ENCODE measurements at places on chromosomes 11 and 22.
A peak's percentile ranks its signal among the peaks of the same experiment; 100 is the strongest.

- no peak for DNase-seq
These were observed 5.0 kb upstream of the PARVG start for GRCh38 chr22:44175676-44176075.

DNA sequence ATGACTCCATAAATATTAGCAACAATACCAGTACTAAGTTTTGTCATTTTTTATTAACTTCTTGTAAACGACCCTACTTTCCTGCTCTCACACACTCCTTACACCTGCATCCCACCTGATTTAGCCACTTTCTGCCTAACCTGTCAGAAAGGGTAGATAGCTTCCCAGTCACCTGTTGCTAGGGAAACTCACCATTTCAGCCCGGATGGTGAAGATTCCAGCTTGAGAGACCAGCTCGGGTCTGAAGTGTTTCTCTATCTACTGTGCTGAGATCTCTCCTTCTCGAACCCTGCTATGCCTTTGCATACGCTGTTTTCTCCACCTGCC lies at the start of gene PARVG:
TSS of gene PARVG (plus strand) at position 220 of the 327 bp plus-strand sequence. CDS start 2,405 bp downstream, outside the sequence.
- peak; percentile 62 for DNase-seq

DNA sequence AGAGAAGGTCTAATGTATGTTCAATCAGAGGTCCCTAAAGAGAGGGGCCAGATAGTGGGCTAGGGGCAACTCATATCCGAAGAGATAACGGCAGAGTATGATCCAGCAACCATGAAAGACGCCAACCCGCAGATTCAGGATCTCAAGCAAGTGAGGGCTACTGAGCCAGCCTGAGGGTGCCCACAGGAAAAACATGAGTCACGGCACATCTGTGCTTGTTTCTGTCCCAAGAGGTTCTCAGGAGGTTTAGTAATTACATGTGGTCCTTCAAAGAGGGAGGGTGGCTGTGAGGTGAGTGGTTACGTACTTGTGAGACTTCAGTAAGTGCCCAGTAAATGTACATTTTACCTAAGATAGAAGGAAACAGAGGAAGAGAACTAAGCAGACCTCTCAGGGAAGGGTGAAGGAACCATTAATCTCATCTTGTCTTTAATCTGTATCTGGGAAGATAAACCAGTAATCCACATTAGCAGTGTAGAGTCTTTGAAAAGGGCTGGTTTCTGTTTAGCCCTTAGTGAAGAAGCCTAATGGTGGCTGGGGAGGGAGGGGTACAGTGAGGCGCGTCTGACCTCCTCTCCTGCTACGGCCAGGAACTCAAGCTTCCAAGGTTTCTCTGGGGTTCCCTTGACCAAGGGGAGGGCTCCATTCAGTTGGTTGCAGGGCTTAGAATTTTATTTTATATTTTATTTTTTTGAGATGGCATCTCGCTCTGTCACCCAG lies 10.2 kb downstream of the SIRT3 start:
- DNase-seq, result no peak

DNA sequence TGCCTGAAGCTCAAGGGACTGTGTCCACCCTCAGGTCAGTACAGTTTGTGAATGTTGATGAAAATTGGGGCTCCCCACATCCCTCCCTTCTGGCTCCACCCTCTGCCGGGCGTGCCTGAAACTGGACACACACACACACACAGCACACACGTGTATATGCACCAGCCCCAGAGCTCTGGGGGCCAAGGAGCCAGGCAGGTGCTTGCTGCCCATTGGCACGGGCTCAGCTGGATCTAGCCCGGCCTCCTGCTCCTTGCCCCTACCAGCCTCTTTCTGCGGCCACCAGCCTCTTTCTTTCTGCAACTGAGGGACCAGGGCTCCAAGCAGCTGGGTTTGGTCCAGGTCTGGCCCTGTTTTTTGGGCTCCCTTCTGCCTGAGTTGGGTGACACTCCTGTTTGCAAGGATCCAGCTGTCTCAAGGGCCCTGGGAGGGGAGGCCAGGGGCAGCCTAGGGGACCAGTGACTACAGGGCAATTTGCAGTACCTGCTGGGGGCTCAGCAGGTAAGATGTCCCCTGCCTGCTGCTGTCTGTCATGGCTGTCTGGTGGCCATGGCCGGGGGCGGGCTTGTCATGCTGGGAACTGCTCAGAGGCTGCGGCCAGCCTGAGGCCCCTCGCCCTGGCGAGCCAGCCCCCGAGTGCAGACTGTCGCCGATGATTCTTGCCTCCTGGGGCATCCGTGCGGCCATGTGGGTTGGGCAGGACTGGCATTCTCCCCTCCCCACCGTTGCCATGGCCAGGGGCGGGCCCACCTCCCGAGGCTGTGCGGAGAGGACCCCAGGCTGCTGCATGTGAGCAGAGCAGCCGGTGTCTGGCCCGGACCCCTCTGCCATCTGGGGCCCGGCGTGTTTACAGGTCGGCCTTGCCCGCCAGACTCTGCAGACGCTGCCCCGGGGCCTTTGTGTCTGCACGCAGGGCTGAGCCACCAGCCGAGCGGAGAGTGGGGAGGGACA lies 51.5 kb upstream of the PPARA start:
- no peak for DNase-seq

GRCh38 chr11:86482692-86483091 lies 108.0 kb downstream of the CCDC81 start:
- DNase-seq, result no peak

DNA sequence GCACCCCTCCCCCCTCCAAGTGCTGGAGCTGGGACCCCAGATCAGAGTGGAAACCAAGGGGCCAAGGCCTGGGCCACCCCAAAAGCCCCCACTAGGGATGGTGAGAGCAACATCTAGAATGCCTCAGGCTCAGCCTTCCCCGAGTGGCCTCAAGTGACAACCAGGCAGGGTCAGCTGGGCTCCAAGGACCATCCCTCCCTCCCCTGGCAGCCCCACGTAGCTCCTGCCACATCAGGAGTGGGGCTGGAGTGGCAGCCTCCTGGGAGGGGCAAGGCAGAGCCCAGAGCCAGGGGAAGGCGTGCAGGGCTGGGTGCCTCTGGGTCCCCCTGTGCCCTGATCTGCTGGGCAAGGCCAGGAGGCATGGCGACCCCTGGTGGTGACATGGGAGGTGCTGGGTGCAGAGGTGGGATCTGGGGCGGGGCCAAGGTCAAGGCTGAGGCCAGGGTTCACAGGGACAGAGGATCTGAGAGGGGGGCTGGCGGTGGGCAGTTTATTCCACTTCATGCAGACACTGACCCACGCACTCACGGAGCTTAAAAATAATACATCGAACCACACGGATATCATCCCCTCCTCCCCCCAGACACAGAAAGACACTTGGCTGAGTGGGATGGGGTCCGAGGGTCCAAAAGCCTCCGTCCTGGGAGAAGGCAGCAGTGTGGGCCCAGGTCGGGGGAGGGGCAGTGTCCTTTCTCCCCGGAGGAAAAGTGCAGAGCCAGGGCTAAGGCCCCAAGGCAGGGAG lies 15.8 kb upstream of the EHD1 start:
- peak; percentile 92 for DNase-seq

DNA sequence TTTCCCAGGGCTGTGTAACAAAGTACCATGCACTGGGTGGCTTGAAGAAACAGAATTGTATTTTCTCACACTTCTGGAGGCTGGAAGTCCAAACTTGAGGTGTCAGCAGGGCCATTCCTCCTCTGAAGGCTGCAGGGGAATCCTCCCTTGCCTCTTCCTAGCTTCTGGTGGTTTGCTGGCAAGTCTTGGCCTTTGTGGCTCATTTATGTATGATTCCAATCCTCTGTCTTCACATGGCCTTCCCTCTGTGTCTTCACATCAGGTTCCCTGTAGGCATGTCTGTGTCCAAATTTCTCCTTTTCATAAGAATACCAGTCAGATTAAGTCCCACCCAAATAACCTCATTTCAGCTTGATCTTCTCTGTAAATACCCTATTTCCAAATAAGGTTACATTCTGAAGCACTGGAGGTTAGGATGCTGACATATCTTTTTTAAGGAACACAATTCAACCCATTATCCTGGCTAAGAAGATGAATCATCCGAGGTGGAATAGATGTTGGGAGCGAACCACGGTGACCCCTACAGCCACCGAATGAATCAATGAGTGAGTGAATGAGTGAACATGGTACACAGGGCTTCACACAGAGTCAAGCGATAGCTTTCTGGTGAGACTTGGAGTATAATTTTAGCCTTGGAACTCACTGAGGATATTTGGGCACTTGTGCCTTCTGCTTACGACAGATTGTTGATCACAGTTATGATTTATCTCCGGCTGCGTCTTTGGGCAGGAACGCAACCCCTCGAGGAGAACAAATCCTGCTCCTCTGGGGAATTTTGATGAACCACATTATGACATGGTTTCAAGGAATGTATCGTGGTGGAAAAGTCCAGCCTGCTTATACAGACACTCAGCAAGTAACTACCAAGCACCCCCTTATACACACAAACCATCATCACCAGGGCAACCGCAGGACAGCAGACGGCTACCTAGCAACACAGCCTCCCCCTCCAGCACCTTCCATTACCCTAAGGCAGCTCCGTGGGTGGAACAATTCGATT lies 34.3 kb upstream of the MICAL2 start:
- DNase-seq, result no peak

DNA sequence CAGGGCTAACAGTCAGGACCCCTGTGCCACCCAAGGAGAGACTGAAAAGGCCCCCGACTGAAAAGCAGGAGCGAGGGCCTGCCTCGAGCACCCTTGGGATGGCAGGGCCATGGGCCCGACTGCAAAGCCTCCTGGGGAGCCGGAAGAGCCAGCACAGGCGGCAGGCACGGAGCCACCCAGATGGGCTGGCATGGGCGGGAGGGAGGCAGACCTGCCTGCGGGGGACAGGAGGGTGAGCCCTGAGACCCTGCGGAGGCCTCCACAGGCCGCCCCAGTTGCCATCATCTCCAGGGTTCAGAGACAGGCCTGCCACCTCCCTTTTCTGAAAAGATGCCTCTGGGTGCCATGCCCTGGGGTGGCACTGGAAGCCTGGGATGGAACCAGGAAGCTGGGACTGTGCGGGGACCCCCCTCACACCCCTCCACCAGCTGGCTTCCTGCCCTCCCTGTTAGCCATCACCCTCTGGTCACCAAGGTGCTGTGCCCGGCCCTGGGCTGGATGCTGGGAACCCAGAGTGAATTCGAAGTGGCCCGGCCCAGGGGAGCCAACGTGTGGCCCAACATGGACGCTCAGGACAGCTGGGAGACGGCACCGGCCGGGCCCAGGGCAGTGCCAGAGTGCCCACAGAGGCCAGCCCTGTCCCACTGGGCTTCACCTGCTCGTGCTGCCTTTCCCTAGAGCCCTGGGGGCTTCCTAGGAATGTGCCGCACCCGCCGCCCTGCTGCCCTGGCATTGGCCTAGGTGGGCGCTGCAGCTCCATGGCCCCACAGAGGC lies 13.8 kb downstream of the TSPAN32 start:
- no peak for DNase-seq

- DNase-seq, result no peak
These were observed 123.3 kb upstream of the RCN1 start for GRCh38 chr11:31967404-31968130.

DNA sequence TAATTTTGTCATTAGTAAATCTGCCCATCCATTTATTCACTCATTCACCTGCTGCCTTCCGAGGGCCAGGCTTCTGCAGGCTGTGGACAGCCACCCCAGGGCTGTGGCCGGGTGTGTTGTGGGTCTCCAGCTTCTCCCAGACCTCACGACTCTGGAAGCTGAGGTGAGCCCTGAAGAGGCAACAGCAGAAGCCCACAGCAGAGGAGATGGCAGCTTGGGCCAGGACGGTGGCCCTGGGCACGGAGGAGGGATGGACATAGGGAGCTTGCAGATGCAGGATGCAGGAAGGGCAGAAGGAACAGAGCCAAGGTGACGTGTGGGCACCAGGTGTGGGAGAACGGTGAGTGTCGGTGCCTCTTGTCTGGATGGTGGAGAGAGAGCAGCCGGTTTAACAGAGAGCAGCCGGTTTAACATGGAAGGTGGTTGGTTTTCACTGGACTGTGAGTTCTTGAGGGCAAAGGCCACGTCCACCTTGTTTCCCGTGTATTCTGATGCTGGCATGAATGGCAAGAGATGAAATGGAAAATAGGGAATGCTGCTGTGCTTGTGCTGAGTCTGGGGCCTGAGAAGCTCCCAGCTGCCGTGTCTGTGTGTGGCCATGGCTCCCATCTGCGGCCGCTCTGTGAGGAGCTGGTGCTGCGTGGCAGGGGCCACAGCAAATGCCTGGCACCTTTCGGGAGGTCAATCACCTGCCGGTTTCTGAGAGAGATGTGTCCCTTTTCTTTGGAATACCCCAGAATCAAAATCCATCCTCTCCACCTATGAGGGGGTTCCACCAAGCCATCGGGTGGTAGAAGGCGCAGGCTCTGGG lies 669.9 kb downstream of the BRD1 start:
- DNase-seq, result no peak

GRCh38 chr11:110295531-110296225 lies 736 bp downstream of the RDX start:
- DNase-seq, result peak; percentile 58

DNA sequence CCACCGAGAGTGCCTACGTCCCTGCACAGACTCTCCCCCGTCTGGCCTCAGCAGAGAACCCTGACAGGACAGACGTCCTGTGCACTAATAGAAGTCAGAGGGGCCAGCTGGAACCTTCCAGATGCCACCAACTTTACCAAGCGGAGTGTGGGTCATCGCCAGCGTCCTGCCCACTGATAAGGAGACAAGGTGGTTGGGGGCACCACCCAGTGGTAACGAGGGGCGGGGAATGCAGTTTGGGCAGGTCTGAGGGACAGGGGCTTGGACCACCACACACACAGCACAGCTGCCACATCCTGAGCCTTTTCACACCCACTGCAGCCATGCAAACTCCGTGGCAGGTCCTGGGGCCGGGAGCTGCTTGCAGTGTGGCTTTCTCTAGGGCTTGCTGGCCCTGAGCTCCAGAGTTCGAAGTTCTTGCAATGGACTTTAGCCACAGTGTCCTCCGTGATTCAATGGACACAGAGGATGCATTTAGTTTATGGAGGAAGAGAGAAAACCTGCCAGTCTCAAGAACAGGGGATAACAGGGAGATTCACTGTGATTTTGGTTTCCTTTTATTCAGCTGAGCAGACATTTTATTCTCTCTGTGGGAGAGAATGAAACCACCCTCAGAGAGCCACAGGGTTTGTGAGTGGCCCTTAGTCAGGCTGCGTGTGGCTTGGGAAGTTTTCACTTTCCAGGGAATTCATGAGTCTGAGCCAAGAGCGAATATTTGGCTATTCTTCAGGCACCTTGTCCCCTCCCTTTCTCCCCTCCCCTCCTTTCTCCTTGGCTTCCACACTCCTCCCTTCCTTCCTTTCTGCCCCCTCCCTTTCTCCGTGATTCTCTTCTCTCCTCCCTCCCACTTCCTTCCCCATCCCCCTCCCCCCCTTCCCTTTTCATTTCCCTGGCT lies 13.1 kb downstream of the MRGPRG start:
- DNase-seq, result no peak

- no peak for DNase-seq
These were observed 12.6 kb downstream of the CHST1 start for GRCh38 chr11:45652781-45653180.

- peak; percentile 81 for DNase-seq
These were observed 28.5 kb downstream of the RCOR2 start for GRCh38 chr11:63888170-63889086.

- no peak for DNase-seq
These were observed 17.8 kb downstream of the FIBIN start for GRCh38 chr11:27011560-27012233.

DNA sequence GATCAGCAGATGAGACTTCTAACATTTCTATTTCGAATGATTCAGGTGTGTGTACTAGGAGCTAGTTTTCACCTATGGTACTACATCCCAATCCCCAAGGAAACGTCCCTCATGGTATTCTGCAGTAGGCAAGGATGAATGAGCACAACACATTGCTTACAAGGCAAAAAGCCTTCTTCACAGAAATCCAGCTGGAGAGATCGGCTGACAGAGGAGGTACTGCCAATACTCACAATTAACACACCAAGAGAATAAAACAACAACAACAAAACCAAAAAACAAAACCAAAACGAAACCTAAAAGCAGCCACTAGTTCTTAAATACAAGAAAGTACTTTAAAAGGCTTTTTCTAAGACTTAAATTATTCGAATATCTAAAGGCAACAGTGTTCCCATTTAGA lies 101.4 kb downstream of the PICALM start:
- no peak for DNase-seq

- DNase-seq, result peak; percentile 43
These were observed 573 bp downstream of the PPFIA1 start for GRCh38 chr11:70270877-70271648.

Data from activated CD4-positive, alpha-beta T cell treated with anti-CD3 and anti-CD28 coated beads, Interleukin-2, amount 10 ng/mL, durations not matched to agents 7 days and 5 days (primary cell).